ENCODE measurements at places on chromosomes 3 and 15.
A peak's percentile ranks its signal among the peaks of the same experiment; 100 is the strongest.

GRCh38 chr3:13821126-13821525, 58.7 kb downstream of the WNT7A start:
- DNase-seq: no peak

DNA sequence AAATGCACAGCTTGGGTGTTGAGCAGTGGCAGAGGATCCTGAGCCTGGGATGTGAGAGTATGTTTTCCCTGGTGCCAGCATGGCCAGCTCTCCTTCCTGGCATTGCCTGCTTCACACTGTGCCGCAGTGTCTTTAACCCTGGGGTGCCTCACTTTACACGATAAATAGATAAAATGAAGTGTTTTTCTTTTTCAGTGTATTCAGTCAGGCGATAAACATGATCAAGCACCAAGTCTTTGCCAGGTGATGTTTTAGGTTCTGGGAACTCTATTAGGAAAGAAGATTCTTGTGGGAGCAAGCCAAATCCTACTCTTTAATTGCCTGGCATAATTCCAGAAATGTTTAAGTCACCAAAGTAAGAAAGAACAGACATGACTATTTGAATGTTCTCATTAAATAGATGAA, 14.0 kb downstream of the ABHD6 start:
- no peak for DNase-seq

DNA sequence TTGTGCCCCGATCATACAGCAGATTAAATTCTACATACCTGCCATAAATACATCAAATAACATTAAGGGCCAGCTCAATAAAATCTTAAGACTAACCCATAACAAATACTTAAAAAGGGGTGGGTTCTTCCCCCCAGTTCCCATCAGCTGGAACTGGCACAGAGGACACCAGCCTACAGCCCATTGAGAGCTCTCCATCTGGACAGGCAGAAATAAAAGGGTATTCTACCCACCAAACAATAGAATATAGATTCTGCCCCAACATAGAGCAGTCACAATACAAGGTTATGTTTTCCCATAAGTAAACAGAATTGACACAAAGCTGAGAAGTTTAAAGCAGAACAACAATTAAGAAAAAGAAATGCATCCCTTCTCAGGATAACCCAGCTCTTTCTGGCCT, 11.9 kb downstream of the CPOX start:
- no peak for DNase-seq

DNA sequence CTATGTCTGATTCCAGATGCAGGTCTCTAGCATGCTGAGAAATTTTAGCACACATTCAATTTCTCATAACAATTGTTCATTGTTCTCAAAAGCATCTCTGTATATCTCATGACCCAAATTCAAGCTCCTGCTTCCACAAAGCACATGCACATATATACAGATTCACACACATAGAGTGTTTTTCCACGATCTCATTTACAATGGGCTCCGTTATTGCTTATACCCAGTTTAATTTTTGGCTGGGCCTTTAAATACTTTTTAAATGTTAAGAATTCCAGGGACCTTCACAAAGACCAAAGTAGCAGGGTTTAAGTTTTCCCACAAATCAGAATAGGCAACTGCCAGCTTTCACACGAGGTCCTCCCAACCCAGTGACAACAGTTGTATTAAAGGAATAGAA, 333.5 kb upstream of the SEMA6D start:
- no peak for DNase-seq

DNA sequence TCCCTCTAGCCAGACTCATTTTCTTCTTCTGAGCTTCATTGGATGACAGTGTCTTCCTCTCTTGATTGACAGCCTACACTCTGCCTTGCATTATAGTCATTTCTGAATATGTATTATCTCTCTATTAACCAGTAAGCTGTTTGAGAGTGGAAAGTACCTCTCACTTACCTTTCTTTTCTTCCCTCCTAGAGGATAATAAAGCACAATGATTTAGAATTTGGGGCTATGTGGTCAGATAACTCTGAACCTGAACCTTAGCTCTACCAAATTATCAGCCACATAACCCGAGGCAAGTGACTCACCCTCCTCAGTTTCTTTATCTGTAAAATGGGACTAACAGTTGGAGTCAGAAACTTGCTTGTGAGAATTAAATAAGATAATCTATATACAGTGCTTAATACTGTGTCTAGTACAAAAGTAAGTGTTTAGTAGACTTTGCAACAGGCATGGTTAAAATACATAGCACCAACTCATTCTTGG, 331.8 kb upstream of the TBL1XR1 start:
- no peak for DNase-seq

DNA sequence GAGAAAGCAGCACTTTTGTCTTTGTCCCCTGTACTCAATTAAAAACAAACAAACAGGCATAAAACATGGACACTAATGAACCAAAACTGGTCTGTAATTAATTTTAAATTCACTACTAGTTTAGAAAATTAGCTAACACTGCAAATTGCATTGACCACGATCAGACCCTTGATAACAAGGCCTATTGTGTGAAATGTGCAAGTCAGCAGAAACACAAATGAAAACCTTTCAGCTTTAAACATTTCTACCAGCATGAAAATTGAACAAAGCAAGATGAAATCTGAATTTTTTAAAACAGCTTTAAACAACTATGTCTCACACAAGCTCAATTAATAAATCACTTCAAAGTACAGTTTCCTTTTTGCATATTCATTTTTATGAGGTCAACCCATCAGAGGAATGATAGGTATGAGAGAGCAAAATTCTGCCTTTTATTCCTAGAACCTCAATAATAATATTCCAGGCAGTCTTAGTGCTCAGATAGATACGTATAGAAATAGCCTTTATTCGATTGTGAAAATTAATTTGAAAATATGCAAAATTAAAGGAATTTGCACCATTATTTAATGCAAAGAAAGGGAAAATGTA, 27.0 kb upstream of the CHMP2B start:
- DNase-seq: no peak

DNA sequence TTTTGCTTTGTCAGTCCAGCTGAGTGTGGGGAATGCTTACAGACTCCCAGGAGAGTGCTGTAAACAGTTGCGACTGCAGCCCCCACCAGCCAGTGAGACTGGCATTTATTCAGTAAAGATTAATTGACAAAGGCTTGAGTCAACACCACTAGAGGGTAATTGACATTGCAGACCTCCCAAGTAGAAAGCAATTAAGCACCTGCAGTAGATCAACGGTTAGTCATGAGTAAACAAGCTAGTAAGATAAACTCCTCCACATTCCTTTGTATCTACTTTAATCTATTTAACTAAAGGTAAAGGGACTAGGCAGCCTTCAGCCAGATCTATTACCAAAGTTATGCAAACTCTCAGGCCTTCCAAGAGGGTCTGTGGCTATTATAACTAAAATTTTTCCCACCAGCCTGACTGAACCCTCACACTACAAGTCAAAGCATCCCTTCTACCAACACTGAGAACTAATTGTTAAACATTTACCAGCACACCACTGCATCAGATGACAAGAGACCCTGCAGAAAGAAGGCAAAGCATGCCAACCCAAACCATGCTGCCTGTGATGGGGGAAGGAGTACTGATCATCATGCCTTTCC, 30.5 kb upstream of the GALNT15 start:
- DNase-seq: no peak

- DNase-seq: no peak
These were observed 1221.5 kb upstream of the ALCAM start for GRCh38 chr3:104145164-104145563.

DNA sequence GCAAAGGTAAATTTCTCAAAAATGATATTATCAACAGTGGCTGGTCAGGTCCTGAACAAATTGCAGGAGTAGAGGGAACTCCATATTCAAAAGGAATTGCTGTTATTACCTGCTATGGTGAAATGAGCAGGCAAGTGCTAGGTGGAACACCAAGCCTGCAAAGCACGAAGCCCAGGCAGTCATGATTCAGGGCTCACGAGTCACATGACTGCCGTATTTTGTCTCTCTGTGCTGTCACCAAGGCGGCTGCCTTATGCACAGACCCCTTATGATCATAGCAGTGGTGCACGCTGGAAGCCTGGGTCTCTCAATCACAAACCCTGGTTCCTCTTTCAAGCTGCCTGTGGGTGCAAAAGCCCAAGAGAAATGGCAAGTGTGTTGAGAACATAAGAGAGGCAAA, 24.4 kb downstream of the SLC12A1 start:
- no peak for DNase-seq

DNA sequence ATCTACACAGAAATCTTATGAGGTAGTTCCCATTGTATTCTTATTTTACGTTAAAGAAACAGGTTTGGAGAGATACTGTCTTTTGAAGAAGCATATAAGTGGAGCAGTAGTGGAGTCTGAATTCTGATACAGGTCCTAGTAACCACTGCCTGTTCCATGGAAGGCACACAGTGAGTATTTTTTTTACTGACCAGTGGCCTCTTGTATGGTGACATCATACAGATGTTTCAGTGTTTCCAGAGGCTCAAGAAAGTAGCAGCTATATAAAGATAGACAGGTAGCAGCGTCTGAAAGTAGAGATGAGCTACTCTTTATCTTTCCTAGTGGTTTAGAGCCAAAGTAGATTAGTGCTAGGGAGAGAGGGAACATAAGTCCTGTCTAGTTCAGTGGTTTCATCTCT, 173.5 kb downstream of the LPP start:
- no peak for DNase-seq

GRCh38 chr15:77819048-77819850, 186.5 kb upstream of the LINGO1 start:
- DNase-seq: no peak

- DNase-seq: peak; percentile 30
These were observed 873 bp downstream of the CAPN7 start for GRCh38 chr3:15206662-15207576.

GRCh38 chr3:140146668-140147067, 211.7 kb downstream of the CLSTN2 start:
- no peak for DNase-seq

DNA sequence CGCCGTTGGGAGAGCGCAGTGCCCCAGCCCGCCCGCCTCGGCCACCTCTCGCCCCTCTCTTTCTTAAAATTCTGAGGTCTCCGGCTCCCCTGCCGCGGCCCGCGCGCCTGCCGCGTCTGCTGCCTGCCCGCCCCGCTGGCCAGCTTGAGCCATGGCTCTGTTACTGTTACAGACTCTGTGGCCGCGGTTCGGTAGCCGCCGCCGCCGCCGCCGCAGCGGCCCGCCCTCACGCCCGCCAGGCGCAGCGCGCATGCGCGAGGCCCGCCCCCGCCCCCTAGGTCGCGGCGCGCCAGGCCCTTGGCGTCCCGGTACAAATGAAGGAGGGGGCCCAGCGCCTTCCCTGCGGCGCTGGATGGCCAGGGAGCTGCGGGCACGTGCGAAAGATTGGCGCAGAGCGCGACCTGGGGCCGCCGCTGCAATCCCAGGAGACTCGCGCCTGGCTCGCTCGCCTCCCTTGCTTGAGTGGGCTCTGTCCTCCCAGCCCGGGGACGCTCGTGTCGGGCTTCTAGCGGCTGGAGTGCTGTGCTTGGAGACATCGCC, at the start of gene ONECUT1:
Gene ONECUT1, minus strand, starts transcription at position 168 of the 540 bp plus-strand sequence. CDS start 452 bp downstream, outside the sequence.
- peak; percentile 38 for DNase-seq

GRCh38 chr15:40454904-40455391, 14.2 kb downstream of the BAHD1 start:
- no peak for DNase-seq

DNA sequence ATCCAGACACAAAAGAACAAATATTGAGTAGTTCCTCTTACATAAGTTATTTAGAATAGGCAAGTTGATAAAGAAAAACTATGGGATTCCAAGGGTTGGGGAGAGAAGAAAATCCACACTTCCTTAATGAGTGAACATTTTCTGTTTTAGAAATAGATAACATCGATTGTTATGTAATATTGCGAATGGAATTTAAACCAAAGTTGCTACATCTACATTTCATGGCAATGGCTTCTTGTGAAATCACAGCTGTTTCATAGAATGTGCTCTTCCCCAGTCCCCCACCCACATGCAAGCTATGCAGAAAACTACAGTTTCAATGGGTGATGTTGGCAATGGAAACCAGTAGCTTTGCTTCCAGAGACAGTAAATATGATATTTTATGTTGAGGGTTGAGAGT, 1639.5 kb downstream of the SI start:
- no peak for DNase-seq

DNA sequence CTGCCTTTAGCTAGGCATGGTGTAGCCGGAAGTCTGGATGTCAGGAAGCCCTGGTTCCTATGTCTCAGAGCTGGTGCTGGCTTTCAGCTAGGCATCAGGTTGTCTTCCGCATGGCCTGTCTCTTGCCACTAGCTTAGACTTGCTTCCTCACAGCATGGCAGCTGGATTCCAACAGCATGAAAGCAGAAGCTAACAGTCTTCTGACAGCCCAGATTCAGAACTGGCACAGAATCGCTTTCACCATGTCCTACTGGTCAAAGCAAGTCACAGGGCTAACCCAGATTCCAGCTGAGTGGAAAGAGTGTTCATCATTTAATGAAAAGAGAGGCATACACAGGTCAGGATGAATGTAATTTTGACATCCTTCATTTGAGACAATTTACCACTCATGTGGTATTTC, 1050.5 kb downstream of the ROBO2 start:
- no peak for DNase-seq

DNA sequence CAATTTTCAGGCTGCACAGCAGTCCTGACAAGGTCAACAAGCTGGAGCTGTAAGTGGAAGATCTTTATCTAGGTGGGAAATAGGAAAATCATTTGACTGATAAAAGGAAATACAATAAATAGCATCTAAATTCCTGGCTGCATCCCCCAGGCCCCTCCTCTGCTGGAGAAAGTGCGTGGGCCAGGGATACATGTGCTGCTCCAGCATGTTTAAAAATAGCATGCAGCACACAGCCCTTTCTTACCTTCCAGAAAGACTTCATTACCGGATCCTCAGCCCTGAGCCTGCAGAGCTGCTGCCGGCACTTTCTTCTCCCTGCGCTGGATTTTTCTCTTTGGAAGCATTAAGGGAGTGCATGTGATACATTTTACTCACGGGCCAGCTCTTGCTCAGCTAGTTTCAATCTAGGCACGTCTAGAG, 77.3 kb downstream of the HMG20A start:
- no peak for DNase-seq

GRCh38 chr3:1561427-1561826, 468.6 kb downstream of the CNTN6 start:
- no peak for DNase-seq

DNA sequence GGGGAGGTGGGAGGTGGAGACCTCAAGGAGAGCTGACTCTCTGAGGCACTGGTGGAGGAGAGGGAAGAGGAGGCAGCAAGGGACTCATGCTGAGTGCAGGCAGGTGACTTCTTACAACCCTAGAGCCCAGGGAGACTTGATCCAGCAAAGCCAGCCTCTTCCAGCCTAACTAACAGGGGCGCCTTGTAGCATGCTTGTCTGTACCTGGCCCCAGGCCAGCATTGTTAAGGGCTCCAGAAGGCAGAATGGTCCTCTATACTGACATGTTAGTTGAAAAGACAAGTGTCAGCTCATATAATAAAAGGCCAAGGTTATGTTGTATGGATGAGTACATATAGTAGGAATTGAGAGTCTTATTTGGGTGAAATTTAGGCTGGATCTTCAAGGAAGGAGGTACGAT, 65.4 kb downstream of the CHDH start:
- no peak for DNase-seq

GRCh38 chr15:34223904-34224596, 766 bp upstream of the EMC4 start:
- DNase-seq: no peak

DNA sequence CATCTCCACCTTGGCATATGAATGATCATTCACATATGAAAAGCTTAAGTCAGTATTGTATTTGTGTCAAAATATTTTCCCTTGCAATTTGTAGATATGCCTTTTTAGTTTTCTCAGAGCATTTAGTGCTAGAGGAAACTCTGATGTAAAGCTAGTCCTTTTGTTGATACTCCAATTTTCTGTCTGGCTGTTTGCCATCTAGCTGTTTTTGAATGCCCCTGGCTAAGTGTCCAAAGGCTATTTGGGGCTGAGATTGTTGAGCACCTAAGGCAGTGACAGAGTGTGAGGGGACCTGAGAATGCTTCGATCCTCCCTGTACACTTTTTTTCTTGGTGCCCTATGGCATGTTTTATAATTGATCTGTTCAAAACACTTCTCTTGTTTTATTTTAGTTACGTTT, 3.1 kb downstream of the SLC51B start:
- DNase-seq: no peak
